ENCODE measurements at places on chromosomes 11 and 22.

DNA sequence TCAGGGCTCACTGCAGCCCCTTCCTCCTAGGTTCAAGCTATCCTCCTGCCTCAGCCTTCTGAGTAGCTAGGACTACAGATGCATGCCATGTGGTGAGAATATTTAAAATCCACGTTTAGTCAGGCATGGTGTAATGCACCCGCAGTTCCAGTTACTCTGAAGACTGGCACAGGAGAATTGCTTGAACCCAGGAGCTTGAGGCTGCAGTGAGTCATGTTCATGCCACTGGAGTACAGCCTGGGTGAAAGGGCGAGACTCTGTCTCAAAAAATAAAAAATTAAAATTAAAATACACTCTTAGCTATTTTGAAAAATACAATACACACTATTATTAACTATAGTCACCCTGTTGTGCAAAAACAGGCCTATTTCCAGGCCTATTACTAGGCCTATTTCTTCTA, 38.4 kb downstream of the NOX4 start:
- DNase-seq, result no peak

DNA sequence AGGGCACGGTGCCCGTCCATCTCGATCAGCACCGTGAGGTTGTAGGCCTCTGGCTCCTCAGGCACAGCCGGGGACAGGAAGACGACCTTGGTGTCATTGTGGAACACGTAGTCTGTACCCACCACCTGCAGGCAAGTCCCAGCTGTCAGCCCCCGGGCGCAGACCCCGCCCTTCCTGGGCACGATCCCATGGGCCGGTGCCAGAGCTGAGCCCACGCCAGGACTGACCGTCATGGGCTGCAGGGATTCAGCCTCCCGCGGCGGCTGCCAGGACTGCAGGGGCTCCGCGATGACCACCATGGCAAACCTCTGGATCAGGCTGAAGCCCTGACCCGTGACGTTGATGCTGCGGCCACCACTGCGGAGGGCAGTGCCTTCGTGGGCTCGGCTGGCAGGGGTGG, 11.8 kb upstream of the MAPK11 start:
- DNase-seq, result no peak

DNA sequence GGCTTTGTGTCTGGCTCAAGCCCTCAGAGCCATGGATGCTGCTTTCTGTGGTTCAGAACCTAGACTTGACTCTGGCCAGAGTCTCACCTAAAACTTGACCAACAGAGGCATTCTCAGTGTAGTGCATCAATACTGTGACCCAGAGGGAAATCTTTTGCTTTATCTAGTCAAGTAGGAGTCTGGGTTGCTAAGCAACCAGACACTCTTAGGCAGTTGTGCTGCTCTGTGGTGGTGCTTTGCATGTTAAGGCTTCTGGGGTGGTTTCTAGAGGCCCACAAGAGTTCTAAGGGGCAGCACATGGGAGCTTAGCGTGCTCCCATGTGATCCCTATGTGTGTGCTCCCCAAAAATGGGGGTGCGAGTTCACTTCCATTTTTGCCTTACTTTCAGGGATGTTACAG, 224.6 kb upstream of the PLET1 start:
- no peak for DNase-seq

DNA sequence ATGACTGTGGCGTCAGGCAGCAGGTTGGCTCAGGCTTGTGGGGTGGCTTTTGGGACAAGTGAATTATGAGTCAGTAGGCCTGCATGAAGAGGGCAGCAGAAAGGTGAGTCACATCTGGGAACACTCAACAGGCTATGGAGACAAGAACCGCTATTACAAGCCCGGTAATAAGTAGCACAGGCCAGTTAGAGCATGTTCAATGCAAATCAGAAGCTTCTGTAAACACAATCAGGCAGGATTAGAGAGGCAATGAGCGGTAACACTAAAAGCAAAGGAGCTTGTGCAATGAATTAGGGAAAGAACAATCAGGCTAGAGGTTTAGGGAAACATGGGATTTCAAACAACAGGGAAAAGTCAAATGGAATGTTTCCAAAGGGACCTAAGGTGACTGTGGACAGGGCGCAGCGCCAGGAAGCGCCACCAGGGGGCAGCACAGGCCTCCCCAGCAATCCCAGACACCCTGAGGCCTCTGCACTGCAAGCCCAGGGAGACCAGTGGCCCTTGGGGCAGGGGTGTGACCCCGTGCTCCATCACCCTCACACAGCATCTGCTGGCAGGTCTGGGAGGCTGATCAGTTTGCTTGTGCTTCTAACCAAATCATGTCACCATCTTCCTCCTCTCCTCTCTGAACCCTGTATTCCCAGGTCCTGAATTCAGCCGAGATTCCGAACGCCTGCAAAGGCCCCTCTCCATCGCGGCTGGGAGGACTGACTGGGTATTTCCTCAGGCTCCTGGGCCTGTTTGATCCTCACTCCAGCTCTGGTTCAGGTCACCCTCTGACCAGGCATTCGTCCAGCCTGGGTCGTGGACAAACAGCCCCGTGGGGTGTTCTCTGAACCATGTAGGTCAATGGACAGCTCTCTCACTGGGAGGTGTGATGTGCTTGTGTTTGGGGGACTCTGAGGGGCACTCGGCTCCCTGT, 50.0 kb downstream of the C11orf58 start:
- DNase-seq, result peak; percentile 27

DNA sequence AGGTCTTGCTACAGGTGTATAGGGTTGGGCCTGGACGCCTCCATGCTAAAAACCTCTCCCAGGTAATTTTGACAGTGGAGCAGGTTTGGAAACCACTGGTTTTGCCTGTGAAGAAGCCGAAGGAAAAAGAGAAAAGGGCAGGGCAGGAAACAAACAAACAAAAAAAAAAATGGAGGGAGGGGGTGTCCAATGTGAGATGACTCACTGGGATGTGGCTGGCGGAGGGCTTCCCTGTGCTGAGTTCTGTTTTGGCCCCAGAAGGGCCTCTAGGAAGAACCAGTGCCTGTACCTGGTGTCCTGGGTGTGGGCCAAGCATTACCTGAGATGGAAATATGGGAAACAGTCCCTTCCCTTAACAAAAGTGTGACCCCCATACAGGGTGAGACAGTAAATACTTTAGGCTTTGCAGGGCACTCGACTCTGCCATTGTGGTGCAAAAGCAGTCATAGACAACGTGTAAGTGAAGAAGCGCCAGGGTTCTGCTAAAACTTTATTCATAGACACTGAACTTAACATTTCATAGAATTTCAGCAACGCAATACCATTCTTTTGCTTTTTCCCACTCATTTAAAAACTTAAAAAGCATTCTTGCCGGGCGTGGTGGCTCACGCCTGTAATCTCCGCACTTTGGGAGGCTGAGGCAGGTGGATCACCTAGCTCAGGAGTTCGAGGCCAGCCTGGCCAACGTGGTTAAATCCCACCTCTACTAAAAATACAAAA, 9.5 kb upstream of the DGKZ start:
- no peak for DNase-seq

DNA sequence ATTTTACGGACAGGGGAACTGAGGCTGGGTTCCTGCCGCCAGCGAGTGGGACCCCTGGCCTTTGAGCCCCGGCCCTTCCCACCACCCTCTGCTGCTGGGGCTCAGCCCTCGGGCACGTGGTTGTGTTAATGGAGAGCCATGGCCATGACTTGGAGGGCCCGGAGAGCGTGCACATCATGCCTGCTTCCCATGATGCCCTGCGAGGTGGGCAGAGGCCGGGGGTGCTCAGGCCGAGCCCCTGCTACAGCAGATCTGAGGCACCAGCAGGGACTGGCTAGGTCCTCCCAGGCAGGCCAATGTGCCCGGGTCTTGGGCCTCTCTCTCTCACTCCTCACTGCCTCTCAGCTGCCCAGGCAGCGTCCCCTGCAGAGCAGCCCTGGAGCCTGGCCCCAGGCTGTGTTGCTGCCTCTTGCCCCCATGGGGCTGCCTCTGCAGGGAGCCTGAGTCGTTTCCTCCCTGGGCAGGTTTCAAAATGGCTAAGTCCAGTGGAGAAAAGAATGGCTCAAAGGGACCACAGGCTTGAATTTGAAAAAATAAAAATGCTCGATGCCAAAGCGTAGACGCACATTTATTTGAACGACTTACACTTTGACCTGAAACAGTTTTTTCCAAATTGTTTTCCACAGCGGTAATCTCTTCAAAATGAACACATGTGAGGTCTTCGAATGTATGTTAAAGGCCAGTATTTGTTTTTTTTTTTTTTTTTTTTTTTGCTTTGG, 72.6 kb upstream of the CLDN5 start:
- DNase-seq, result no peak

GRCh38 chr11:70358753-70359152, 39.6 kb upstream of the CTTN start:
- no peak for DNase-seq

DNA sequence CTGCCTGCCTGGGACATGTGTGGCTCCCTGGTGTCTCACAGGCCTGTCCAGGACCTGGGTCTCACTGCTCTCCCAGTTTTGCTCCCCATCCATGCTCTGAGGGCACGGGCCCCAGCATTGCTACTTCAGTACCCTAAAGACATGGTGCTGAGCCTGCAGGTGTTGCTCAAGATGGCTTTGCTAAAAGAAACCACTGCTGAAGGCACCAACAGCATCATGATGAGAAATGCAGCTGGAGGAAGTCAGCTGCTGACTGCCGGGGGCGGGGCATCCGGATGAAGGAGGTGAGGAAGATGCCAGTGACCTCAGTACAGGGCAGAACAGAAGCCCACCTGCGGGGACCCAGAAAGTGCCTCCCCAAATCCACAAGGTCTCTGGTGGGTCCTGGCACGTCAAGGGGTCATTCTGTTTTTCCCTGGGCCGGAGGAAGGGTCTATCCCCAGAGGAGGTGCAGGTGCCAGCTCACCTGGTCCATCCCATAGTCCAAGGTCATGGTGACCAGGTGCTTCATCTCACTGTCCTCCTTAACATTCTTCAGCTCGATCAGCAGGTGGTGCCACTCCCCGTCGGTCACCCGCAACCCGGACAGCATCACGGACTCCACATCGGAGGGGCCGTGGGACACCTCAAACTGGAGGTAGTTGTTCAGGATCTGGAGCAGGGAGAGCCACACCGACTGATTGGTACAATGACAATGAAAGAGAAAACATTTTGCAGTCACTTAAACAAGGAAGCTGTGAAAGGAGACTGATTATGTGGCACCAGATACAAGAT, 63.9 kb downstream of the TRMU start:
- DNase-seq, result no peak

- DNase-seq, result no peak
These were observed 21.8 kb upstream of the CD5 start for GRCh38 chr11:61080526-61080925.

DNA sequence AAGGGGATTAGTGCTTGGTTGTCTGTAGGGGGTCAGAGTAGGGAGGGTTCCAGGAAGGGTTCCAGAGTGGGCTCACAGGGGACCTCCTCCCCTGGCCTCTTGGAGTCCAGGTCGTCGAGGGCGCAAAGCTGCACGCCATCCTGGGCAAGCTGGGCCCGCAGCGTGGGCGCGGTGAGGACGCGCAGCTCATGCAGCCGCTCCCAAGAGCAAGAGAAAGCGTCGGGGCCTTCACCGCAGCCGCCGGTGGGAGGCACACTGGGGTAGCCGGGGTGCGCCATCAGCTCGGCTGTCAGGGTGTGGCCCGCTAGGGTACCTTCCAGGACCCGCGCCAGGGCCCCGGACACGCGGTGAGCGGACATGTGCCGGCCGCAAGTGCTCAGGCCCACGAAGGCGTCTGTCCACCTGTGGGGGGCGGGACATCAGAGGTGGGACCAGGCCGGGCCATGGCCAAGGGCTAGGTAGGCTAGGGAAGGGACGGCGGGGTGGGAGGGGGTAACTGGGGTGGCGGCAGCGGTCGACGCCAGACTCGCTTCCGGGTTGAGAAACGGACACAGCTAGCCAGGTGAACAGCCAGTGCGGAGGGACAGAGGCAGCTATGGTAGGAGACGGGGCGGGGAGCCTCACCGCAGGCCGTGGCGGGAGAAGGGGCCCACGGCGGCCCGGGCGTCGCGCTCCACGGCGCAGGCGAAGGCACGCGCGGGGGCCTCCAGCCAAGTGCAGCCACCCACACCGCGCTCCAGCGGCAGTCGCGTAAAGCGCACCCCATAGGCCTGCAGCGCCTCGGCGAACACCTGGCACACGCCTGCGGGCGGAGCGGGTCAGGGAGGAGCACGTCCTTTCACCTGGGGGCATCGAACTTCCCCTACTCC, 1.2 kb downstream of the YDJC start:
- DNase-seq, result no peak

- DNase-seq, result no peak
These were observed 6.7 kb upstream of the TSKU start for GRCh38 chr11:76776472-76776871.

DNA sequence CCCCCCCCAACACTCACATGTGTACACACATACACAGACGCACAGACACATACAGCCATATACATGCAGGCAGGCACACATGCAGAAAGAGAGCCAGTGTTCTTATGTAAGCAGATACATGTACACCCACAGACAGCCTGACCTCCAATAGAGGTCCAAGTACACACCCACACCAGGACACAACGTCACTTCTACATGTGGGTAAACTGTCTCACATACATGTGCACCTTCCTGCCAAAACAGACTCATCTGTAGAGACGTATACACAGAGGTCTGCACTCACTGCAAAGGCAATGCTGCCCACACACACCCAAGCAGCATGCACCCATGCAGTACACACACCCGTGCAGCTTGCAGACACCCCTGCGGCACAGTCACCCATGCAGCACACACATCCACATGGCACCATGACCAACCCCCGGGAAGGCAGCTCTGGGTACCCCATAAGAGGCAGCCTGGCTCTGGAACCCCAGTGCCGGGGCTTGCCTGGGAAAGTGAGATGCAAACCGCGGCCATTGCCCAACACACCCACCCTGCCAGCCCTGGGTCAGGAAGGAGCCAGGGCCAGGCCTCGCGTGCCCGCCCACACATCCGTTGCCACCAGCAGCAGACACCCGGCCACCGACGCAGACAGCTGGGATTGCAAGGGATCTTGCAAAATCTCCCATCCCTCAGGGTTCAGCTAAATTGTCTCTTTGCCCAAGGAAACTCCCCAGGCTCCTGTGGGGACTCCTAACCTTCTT, 10.1 kb downstream of the CASTOR1 start:
- no peak for DNase-seq

GRCh38 chr11:73480677-73481076, 104.5 kb downstream of the RELT start:
- no peak for DNase-seq
